ENCODE measurements at places on chromosomes 16 and 17. TPM values are rescaled to one million over a fixed set of nuclear protein-coding genes. Genes with fewer than 3 reads are reported as not detected.

GRCh38 chr17:79400989-79401703 is 209.7 kb downstream of the RBFOX3 start:
- peak; percentile 60 for DNase-seq

DNA sequence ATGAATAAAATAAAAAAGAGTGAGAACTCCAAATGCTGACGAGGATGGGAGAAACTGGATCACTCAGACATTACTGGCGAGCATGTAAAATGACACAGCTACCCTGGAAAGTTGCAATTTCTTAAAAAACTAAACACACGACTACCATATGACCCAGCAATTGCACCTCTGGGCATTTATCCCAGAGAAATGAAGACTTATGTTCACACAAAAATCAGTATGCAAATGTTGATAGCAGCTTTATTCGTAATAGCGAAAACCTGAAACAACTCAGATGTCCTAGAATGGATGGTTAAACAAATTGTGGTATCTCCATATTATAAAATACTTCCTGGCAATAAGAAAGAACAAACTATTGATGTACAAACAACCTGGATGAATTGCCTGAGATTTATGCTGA is 357.2 kb upstream of the ASIC2 start:
- no peak for DNase-seq

DNA sequence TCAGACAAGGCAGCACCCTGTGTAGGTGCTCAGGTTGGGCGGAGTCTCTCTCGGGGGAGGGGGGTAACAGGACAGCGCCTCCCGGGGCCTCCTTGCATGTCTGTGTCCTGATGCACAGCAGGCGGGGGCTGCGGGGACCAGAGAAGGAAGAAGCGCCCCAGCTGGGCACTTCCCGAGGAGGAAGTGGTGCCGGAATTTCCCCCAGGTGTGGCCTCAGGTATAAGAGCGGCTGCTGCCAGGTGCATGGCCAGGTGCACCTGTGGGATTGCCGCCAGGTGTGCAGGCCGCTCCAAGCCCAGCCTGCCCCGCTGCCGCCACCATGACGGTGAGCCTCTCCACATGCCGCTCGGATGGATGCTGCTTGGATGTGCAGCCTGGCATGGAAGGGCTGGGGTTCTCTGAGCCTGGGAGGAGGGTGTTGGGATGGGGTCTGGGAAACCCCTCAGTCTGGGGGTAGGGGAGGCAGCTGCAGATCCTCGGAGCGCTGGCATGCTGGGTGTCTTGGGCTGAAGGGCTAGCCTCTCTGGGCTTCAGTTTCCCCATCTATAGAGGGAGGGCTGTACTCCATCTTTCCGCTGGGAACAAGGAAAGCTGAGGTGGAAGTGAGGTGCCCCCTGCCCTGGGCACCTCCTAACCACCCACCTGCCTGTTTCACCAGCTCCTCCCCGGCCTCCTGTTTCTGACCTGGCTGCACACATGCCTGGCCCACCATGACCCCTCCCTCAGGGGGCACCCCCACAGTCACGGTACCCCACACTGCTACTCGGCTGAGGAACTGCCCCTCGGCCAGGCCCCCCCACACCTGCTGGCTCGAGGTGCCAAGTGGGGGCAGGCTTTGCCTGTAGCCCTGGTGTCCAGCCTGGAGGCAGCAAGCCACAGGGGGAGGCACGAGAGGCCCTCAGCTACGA is at the start of gene IL17C:
Gene IL17C, plus strand, starts transcription at position 250 of the 908 bp plus-strand sequence. Its CDS starts 70 bp downstream, at position 320.
- DNase-seq, result no peak

GRCh38 chr17:5049314-5049841 is 14.2 kb upstream of the SLC52A1 start:
- no peak for DNase-seq

DNA sequence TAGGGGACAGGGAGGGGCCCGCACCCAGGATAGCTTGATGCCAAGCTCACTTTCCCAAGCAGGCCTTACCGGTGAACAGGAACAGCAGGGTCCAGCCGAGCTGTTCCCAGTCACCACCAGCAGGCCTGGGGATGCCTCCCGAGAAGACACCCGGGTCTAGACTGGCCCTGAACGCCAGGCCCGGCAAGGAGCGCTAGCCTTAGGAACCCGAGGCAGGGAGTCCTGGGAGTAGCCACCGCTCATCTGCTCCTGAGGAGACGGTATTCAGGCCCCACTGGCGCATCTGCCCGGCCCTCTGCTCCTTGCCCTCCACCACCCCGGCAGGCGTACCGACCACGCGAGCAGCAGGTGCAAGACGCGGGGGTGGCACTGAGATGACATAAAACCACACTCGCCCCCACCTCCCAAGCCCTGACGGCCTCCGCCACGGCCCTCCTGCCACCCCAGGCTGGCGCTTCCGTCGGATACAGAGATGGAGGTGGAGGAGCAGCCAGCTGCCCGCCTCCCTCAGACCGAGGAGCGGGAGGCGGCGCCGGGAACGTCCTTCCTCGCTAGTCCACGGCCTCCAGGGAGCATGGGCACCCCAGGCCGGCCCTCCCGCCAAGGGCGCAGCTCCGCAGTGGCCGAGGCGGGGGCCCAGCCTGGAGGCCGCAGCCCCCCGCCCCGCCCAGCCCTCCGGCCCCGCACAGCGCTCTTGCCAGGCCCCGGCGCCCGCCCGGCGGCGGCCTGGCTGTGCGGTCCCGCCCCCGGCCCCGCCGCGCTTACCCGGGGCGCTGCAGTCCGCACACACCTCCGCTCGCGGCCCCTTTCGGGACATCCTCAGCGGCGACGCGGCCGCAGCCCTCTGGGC is 661 bp downstream of the GIT1 start:
- DNase-seq, result peak; percentile 20

- no peak for DNase-seq
These were observed at the start of gene MPRIP for GRCh38 chr17:17042384-17042736. MPRIP (plus strand) TSS chr17:17042457; CDS start chr17:17042849, 392 bp downstream.

DNA sequence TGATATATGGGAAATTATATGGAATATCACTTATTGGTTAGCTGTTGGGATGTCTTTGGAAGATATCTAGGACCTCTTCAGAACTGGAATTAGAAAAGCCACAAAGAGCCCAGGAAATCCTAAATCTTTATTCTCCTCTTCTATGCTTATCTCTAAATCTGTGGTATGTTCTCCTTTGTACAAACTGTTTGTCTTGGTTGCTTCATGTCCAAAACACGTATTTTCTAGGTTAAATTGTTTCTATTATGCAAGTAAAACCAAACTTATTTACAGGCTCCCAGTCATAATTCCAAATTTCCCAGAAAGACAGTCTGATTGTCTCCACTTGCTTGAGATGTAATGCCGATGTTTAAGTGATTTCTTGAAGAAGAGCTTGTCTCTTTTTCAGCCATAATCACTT is 650.9 kb downstream of the CDH11 start:
- no peak for DNase-seq

CPNE7 gene
- total RNA-seq, result 86.8 TPM

CNGB1 gene
- total RNA-seq, result not detected

YBX2 gene
- total RNA-seq, result 0.44 TPM

SYCE1L gene
- total RNA-seq, result 9.0 TPM
